ENCODE measurements at places on chromosomes 6 and 20.
A peak's percentile ranks its signal among the peaks of the same experiment; 100 is the strongest.

DNA sequence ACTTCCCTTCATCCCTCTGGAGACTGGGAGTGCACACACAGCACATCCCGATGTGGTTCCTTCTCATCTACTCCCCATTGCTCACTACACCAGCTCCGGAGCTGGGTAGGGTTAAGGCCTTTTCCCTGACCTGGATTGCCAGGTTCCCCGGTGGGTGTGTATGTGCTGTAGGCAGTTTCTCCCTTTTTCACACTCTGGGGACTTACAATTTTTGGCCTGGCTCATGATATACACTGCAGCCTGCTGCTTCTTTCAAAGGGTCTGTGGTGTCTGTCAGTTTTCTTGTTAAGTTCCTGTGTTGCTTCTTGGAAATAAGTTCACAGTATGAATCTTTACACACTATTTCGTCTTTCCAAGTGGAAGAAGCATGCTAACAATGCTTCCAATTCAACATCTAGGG, 405.5 kb downstream of the UTRN start:
- no peak for DNase-seq

GRCh38 chr6:160265869-160266476, 7.4 kb upstream of the SLC22A2 start:
- DNase-seq, result no peak

DNA sequence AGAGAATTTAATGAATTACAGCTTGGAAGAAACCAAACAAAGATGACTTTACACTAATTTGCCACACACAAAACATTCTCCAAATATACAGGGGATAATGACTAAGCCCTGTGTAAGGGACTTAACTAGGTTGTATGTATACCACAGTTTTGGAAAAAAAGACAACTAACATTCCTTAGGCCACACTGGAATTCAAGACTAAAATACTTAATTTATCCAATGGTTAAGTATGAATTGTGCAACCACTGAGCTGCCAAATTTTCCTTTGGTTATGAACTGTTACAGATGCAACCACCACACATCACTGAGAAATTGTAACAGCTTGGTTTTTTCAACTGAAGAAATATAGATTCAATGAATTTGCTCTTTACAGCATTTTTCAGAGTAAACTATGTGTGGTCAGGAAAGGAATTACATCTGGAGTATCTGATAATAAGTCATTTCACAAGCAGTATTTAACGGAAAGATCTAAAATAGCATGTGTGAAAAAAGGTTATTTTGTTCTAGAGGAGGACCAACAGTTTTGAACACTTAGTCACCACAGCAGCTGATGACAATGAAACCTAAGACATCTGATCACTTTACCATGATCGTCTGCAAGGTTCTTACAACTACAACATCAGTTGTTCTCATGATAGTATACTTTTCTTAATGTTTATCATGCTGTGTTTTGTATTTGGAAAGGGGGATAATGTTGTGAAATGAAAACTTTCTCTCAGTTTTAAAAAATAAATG, 318.8 kb downstream of the BCKDHB start:
- no peak for DNase-seq

DNA sequence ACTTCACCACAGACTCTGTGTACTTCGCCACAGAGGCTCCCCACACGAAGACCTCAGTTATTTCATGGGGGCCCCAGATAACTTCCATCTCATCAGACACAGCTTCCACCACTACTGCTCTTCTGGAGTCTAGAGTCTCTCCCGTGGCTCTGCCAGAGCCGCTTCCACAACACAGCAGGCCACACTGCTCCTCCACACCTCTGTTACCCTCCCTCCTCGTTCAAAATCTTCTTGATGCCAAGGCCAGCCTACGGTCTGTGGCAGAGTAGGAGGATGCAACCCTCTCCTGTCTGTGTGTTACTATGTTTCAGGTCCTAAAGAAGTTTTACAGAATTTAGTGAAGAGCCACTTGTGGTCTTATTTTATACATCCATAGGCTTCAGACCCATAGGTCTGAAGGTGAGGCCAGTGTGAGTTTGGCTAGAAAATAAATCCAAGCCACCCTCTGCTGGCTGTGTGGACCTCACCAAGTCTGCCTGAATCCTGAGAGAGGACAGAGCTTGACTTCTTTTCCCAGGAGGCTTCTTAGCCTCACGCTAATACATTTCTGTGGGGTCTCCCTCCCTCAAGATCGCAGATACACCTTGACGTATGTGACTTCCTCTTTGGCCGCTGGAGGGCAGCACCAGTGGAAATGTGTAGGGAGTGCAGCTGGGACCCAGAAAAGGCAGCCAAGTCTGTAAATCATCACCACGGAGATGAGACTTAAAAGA, 197.7 kb downstream of the FAXC start:
- DNase-seq, result peak; percentile 1

DNA sequence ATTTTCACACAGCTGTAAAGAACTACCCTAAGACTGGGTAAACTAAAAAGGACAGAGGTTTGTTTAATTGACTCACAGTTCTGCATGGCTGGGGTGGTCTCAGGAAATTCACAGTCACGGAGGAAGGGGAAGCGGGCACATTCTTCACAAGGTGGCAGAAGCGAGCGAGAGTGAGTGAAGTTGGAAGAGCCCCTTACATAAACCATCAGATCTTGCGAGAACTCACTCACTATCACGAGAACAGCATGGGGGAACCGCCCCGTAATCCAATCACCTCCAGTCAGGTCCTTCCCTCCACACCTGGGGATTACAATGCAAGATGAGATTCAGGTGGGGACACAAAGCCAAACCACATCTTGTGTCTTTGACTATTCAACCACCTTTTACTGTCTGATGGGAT, 700.5 kb downstream of the TENT5A start:
- no peak for DNase-seq

DNA sequence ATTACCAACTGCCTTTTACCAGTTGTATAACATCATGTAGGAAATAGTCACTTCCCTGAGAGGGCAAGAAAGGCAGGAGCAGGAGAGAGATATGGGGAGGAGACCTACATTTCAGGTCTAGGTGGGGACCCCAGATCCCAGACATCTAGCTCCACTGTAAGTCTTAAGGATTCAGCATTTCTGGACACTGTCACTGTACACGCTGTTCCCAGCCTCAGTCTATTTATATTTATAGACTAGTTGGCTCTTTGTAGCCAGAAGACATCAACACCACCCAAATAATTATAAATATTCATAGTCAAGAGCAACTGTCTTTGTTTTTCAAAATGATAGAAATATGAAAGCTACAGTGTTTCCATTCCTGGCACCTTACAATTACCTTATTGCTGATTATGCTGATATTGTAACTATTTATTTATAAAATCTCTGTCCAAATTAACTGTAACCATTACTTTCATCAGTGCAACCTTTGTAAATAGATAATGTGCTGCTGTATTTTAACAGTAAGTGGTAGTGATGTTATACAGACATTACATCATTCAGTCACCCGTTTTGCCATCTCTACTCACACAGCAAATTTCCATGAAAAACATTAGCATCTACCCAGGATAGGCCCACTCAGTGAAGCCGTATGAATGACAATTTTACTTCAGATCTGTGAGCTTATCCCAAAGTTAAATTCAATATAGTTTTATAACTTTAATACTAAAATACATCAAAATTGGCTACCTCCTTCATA, 162.8 kb downstream of the PTPRK start:
- DNase-seq, result no peak

DNA sequence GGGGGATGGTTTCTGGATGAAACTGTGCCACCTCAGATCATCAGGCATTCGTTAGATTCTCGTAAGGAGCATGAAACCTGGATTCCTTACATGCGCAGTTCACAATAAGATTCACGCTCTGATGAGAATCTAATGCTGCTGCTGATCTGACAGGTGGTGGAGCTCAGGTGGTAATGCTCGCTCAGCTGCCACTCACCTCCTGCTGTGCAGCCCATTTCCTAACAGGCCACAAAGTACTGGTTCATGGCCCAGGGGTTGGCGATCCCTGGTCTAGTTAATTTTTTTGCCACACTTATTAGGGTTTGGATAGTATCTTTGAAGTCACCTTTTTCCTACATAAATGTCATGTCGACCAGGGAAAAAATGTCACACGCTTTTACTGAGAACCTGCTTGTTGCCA, 96.8 kb upstream of the MLIP start:
- no peak for DNase-seq

DNA sequence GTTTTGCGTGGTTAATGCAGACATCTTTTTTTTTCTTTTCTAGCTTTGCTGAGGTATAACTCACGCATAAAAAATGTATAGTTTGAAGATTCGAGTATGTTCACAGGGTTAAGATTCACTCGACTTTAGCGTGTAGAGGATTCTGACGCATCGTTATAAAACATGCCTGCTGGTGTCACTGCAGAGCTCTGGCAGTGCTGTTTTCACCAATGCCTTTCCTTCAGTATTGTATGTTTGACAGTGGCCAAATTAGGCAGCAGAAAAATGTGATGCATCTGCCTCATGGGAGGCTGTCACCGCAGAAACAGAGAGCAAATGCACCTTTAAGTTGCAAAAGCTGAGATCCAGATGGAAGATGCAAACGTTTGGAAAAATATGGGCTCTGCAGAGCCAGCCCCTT, 18.0 kb upstream of the SIRPB2 start:
- DNase-seq, result no peak

DNA sequence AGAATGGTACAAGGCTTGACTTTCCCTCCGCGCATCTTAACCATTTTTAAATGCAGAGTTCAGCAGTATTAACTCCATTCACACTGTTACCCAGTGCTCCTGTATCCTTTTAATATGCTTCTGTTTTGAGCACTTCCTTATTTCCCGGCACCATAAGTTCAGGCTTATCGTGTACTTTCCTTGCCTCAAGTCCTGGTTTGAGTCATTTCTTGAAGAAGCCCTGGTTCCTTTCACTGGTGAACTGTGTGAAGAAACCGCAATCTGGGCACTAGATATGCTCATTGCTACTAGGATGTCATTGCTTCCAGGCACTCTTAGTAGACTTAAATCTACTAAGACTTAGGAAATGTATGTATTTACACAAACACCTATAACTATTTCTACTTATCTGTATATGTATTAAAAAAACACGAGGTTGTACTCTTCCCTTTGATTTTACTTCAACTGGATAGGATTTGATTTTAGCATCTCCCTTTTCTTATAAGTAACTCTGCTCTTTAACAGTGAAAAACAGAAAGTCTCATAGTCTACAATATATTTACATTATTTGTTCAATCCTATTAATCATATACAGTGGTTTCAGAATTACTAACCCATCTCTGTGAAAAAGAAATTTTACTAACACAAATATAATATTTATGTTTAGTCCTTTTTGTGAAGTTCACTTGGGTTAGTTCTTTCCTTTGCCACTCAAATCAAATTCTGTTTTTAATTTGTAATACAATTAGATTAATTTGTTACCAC, 135.5 kb downstream of the CDKAL1 start:
- no peak for DNase-seq

DNA sequence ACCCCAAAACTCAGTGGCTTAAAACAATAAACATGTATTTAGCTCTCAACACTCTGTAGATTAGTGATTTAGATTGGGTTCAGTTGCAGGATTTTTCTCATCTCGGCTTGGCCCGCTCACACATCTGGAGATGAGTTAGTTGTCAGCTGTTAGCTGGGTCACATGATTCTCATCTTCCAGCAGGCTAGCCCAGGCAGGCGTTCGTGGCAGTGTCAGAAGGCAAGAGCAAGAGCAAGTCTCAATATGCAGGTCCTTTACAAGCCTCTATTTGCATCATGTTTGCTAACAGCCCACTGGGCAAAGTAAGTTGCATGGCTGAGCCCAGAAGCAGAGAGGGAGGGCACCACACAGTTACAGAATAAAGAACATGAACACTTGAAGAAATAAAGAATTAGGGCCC, 83.6 kb upstream of the MYLIP start:
- no peak for DNase-seq

DNA sequence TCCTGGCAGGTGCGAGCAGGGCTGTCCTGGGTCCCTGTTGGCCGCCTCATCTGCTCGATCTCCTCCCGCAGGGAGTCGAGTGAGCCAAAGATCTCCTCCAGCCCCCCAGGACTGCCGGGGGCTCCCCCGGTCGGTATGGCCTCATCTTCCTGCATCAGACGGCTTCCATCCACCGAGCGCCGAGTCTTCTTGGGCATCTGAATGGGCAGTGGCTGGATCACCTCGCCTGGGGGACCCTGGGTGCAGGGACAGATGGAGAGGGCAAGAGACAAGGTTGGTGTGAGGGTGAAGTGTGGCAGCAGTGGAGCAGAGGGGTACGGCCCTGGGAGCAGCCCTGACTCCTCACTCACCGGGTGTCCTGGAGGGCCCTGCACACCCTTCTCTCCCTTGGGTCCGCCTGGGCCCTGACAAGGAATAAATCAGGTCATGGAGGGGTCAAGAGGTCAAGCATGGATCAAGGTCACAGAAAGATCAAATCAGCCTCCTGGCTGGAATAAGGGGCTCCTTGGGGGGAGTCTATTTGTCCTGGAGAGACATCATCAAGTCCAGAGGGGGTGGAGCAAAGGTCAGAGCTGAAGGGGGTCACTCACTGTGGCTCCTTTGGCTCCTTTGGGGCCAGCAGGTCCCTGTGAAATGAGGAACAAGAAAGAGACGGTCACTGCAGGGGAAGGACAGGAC, 26.5 kb downstream of the COL11A2 start:
- DNase-seq, result no peak

- no peak for DNase-seq
Observed at GRCh38 chr6:164148788-164149187, 734.3 kb downstream of the QKI start.

- DNase-seq, result no peak
Observed at GRCh38 chr20:21550587-21550986, 36.7 kb upstream of the NKX2-2 start.

GRCh38 chr20:57224641-57225138, 41.8 kb downstream of the BMP7 start:
- DNase-seq, result no peak

- no peak for DNase-seq
Observed at GRCh38 chr6:146868671-146869209, 270.0 kb downstream of the ADGB start.

DNA sequence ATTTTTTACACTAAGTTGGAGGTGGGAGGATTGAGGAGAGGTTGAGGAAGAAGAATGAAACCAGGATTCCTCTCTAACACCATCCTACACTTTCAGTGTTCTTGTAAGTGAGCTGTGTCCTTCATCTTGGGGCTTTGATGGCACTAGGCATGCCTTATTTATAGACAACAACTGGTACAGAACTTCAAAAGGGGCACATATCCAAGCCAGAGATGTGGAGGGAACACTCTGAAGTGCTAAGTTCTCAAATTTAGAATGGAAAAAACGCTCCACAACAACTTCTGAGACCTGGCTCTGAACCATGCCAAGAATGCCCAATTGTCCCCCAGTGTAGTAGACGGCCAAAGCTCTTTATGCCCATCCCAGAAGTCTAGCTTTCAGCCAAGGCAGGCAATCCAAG, 16.2 kb upstream of the PKHD1 start:
- no peak for DNase-seq

GRCh38 chr6:83696674-83697073, 12.2 kb downstream of the SNAP91 start:
- DNase-seq, result no peak

Data from stimulated activated CD4-positive, alpha-beta T cell treated with anti-CD3 and anti-CD28 coated beads, TNF-alpha, amount 100 ng/mL, for 4 hours (primary cell).